ENCODE measurements at places on chromosomes 16 and 17.

- DNase-seq: peak; percentile 45
Observed at GRCh38 chr17:80743181-80743771, 198.6 kb downstream of the RPTOR start.

GRCh38 chr17:44310188-44310587 lies 1.8 kb downstream of the RUNDC3A start:
- no peak for DNase-seq

DNA sequence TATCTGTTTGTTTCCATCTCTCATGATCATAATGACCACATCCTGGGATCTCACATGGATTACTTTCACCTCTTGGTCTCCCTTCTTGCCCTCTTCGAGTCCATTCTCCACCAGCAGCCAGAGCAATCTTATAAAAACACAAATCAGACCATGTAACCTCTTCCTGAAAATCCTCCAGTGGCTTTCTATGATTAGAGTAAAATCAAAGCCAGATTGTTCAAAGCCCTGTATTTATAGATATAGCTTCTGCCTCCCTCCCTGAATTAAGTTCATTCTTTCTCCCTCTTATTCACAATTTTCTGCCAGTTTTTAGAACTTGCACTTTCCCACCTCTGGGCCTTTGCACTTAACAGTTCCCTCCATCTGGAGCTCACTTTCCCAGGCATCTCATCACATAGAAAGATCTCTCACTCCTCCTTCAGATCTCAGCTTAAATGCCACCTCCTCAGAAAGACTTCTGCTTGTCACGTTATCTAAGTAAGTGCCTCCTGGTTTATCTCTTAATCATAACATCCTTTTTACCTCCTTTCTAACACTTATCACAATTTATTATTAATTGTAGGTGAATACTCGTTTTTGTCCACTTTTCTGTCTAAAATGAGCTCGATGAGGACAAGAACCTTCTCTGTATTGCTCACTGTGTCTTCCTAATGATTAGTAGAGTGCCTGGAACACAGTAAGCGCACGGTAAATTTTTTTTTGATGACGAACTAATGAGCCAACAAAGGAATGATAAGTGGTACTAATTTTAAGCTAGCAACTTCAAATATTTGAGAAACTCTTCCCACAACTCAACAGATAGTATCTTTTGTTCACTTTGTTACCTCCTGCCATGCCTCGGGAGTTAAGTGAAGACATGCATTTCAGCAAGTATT lies 80.5 kb downstream of the CYB561 start:
- DNase-seq: no peak

GRCh38 chr16:10242097-10242496 lies 59.9 kb upstream of the GRIN2A start:
- DNase-seq: peak; percentile 69

Measured in Ammon's horn (tissue), 1 donor.